ENCODE measurements at places on chromosomes 4 and X.

GRCh38 chr4:184201179-184201578 is 16.5 kb downstream of the ENPP6 start:
- no peak for DNase-seq

DNA sequence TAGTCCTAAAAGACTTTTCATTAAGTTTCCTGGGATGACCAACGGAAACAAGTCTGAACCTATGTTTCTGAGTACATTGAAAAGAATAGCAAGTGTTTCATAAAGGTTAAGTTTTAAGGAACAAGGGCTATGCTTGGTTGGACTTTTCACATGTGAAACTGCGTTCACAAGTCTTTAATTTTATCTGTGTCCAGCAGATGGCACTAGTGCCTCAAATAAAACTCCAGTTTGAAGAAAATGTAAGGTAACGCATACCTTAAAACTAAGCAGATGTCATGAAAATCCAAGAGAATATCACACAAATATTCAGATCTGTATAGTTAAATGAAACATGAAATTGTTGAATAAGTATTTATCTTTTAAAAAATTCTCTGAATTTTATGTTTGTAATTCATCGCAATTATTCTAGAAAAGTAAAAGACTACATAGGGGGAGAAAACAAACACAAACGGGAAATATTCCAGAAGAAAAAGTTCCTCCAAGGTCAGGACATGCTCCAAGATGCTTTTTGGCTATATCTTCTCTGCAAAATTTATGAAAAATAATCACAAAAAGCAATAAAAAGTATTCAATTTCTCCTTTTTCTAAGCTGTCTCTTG is 89.6 kb upstream of the MAD2L1 start:
- peak; percentile 49 for DNase-seq

- no peak for DNase-seq
These were observed 23.5 kb downstream of the NOA1 start for GRCh38 chr4:56953680-56954520.

DNA sequence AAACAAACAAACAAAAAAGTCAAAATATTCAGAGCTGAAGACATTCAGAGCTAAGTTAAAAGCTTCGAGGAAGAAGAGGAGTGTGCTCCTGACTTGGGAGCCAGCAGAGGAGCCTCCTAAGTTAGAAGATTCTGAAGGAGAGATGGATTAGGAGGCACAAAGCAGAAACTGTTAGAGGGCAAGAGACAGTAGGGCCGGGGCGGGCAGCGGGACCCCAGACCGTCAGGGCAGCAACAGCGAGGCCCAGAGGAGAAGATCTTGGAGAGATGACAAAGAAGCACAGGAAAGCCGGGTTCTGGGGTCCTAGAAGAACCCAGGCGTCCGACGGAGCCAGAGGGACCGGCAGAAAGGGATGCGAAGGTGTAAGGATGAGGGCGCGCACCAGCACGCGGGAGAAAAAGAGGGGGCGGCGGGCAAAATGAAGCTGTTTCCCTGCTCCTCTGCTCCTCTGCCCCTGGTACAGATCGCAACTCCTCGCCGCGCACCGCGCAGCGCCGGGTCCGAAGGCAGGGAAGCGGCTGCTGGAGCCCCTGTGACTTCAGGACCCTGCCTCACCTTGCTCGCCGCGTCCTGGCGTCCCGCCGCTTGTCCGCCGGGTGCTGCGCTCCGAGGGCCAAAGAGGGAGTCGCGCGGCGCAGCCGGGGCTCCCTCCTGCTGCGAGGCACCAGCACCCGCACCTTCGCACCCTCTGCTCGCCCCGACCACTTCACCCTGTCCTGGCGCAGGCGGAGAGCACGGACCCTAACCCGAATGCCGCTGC is 477 bp downstream of the KLHL13 start:
- no peak for DNase-seq

- no peak for DNase-seq
These were observed 117.9 kb upstream of the HAND2 start for GRCh38 chr4:173647902-173648301.

GRCh38 chrX:48530736-48531135 is 8.8 kb upstream of the TBC1D25 start:
- no peak for DNase-seq

DNA sequence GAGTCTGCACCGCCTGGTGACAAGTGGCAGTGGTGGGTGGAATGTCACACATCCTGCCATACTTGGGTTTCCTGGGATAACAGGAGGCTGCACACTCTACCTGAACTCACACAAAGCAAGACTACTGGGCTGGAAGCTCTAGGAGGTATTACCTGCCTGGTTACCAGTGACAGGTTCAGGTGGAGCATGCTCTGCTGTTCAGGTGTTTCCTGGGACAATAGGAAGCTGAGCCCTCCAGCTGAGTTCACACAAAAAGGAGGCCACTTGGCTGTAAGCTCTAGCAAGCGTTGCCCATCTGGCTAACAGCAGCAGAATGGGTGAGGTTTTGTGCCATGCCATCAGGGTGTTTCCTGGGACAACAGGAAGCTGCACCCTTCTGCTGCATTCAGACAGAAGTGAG is 17.4 kb upstream of the UGT2B7 start:
- no peak for DNase-seq

DNA sequence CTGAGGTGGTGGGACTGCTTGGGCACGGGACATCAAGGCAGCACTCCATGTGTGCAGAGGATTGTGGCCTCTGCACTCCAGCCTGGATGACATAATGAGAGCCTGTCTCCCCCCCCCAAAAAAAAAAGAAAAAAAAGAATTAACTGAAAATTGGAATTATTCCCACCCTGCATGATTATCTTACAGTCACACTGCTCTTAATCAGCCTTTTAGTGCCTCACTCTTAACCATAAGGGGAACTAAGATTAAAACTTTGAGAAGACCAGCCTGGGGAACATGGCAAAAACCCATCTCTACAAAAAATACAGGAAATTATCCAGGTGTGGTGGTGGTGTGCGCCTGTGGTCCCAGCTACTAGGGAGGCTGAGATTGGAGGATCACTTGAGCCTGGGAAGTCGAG is 94.6 kb downstream of the UBE2K start:
- no peak for DNase-seq

GRCh38 chr4:92776080-92776479 is 472.3 kb downstream of the GRID2 start:
- DNase-seq = no peak

- DNase-seq = no peak
These were observed 171.8 kb downstream of the SOWAHB start for GRCh38 chr4:76726176-76726575.

GRCh38 chr4:10371121-10371520 is 86.1 kb downstream of the ZNF518B start:
- DNase-seq = no peak

DNA sequence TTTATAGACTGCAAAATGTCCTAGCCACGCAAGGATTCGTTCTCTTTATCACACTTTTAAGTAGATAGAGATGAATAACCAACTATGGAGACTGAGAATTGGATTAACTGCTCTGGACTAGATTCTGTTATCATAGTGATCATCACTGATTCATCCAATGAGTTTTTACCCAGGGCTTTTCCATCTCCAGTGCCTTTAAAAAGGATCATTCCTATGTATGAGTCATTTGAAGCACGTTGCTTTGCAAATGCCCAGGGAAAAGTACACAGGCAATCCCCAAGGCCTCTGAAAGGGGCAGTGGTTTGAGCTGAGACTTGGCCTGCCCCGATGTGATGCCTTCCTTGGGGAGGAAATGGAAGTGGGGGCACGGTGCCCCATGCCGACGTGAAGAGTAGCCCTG is 122.7 kb upstream of the PSAPL1 start:
- no peak for DNase-seq

- no peak for DNase-seq
These were observed 190.1 kb downstream of the ADAMTS3 start for GRCh38 chr4:72378901-72379300.

GRCh38 chr4:54281054-54281766 is 52.1 kb downstream of the PDGFRA start:
- DNase-seq = no peak

GRCh38 chr4:158197194-158197776 is 13.0 kb upstream of the TMEM144 start:
- no peak for DNase-seq

- no peak for DNase-seq
These were observed 51.5 kb upstream of the GPR78 start for GRCh38 chr4:8528713-8529112.

- DNase-seq = no peak
These were observed 16.5 kb upstream of the SLC25A43 start for GRCh38 chrX:119382606-119383005.

- DNase-seq = no peak
These were observed 302.0 kb downstream of the RAB28 start for GRCh38 chr4:13182133-13182532.

GRCh38 chrX:53479301-53479700 is 45.1 kb upstream of the HSD17B10 start:
- DNase-seq = no peak
